ENCODE measurements at places on chromosomes 2 and 18. TPM values are rescaled to one million over a fixed set of nuclear protein-coding genes. Genes with fewer than 3 reads are reported as not detected.

- no peak overlapping the region for H3K4me3 ChIP-seq
- 0 out of 2 replicates have a peak, but pooled peaks cover 4% of the 10 kb centered on the region for H3K36me3 ChIP-seq
- H3K27me3 ChIP-seq: no peaks in the 10 kb centered on the region
- peaks cover 11% of the 10 kb centered on the region for H3K4me1 ChIP-seq
Observed at GRCh38 chr2:152347076-152347475, 12.1 kb downstream of the FMNL2 start.

- no peak overlapping the region for H3K27ac ChIP-seq
- no peak overlapping the region for H3K4me3 ChIP-seq
- H3K36me3 ChIP-seq: no peaks in the 10 kb centered on the region
Observed at GRCh38 chr2:27904405-27904665, 13.8 kb downstream of the BABAM2 start.

DNA sequence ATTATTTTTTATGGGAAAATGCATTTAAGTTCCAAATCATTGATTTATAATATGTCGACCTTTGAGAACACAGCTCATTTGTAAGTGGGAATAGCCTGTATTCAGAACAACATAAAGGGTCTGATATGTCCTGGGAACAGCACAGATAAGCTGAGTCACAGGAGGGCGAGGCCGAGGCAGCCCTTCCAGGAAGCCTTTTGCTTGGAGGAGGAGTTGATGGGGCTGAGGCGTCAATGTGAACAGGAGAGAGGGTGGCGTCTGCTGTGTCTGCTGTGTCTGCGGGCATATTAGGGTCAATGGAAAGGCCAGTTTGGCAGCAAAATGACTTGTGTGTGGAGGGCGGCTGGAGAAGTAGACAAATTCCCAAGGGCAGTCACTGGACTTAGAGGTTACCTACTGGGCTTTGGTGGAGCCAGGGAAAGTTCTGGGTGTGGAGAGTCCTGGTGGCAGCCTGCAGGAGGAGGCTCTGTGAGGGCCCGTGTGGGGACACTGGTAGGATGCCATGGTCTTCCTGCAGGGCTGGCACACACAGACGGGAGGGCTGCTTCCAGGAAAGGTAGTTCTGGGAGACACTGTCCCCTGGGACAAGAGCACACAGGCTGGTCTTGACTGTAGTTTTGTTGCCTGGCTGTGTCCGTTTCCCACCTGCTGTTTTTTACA is 128.1 kb downstream of the GLI2 start:
- no peaks in the 10 kb centered on the region for H3K27me3 ChIP-seq
- no peaks in the 10 kb centered on the region for H3K36me3 ChIP-seq
- no peak overlapping the region for H3K4me3 ChIP-seq
- peaks cover 21% of the 10 kb centered on the region for H3K4me1 ChIP-seq

DNA sequence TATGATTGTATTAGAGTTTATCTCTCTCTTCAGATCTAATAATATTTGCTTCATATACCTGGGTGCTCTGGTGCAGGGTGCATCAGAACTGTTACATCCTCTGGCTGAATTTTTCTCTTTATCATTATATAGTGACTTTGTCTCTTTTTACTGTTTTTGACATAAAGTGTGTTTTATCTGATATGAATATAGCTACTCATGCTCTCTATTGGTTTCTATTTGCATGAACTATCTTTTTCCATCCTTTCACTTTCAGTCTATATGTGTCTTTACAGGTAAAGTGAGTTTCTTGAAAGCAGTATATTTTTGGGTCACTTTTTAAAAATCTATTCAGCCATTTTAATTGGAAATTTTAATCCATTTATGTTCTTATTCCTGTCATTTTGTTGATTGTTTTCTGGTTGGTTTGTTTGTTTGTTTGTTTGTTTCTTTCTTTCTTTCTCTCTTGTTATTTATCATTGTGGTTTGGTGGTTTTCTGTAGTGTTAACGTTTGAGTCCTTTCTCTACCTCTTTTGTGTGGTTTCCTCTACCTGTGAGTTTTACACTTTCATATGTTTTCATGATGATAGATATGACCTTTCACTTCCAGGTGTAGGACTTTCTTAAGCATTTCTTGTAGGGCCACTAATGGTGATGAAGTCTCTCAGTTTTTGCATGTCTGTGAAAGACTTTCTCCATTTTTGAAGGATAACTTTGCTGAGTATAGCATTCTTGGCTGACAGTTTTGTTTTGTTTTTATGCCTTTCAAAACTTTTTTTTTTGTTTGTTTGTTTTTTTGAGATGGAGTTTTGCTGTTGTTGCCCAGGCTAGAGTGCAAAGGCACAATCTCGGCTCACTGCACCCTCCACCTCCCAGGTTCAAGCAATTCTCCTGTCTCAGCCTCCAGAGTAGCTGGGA is 54.9 kb downstream of the CCNT2 start:
- H3K36me3 ChIP-seq: no peaks in the 10 kb centered on the region
- H3K4me1 ChIP-seq: no peaks in the 10 kb centered on the region
- no peak overlapping the region for H3K27ac ChIP-seq
- DNase-seq: no peak
- no peak overlapping the region for H3K4me3 ChIP-seq

- H3K4me1 ChIP-seq: no peaks in the 10 kb centered on the region
- H3K27ac ChIP-seq: no peak overlapping the region
- no peak overlapping the region for H3K4me3 ChIP-seq
- no peaks in the 10 kb centered on the region for H3K36me3 ChIP-seq
Observed at GRCh38 chr18:65372904-65373303, 377.9 kb upstream of the CDH7 start.

- no peak for DNase-seq
- peaks cover 8% of the 10 kb centered on the region for H3K4me1 ChIP-seq
- H3K4me3 ChIP-seq: no peak overlapping the region
- H3K27me3 ChIP-seq: no peaks in the 10 kb centered on the region
- peaks cover 62% of the 10 kb centered on the region for H3K36me3 ChIP-seq
Observed at GRCh38 chr2:27038012-27038411, 5.2 kb downstream of the TMEM214 start.

DNA sequence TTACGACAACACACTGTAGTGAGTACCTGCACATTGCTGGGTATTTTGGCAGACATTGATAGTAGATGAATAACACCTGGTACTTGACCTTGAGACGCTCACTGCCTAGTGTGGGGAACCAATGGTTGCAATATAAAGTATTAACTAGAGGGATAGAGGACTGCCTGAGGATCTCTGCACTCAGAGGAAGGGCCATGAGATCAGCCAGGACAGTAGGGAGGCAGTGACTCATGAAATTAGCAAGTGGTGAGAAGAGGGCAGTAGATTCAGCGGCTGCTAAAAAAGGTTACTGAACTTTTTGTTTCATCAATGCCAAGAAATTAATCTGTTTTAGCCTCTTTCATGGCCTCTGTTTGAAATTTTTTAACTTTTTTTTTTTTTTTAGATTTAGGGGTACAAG is 250.8 kb upstream of the TCF4 start:
- H3K36me3 ChIP-seq: no peaks in the 10 kb centered on the region
- peak overlapping the region; percentile 59 for H3K27ac ChIP-seq
- H3K4me1 ChIP-seq: peaks cover 17% of the 10 kb centered on the region
- H3K4me3 ChIP-seq: no peak overlapping the region
- peak; percentile 41 for DNase-seq

DNA sequence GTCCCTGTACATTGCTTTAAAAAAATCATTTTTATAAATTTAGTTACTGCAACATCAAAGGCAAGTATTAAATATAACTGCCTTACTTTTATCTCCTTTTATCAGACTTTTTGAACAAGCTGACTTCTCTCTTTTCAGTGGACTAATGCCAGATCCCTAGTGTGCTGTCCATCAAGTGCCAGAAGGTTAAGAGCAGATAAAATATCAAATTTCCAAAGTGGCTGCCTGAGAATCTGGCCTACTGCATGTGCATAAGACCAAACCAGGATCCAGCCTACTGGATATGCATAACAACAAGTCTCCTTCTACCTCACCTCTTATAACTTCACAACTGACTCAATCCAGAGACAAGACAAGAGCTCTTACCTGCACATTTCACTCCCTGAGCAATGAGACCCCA is 59.8 kb upstream of the CHRNA1 start:
- DNase-seq: no peak
- H3K4me3 ChIP-seq: no peak overlapping the region
- H3K27ac ChIP-seq: no peak overlapping the region
- H3K36me3 ChIP-seq: no peaks in the 10 kb centered on the region

- no peak overlapping the region for H3K4me3 ChIP-seq
- H3K27me3 ChIP-seq: no peaks in the 10 kb centered on the region
- no peaks in the 10 kb centered on the region for H3K36me3 ChIP-seq
- H3K4me1 ChIP-seq: peaks cover 41% of the 10 kb centered on the region
- DNase-seq: peak; percentile 19
Observed at GRCh38 chr2:72114693-72115051, 33.0 kb downstream of the CYP26B1 start.

DNA sequence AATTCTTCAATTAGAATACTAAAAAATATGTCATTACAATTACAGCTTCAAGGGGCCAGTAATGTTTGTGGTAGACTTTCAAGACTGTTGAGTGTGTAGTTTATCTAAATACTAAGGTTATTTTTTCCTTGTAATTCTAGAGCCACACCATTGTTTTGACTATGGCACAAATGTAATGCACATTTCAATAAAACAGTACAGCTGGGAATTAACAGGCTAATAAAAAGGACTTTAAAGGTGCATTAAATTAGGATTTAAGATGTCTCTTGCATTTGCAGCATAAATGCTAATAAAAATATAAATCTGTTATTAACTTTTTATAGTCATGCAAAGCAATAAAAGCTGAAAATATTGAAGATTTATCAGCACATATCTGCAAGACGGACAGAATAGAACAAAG is 344.8 kb downstream of the ERBB4 start:
- H3K36me3 ChIP-seq: no peaks in the 10 kb centered on the region
- no peak overlapping the region for H3K4me3 ChIP-seq
- H3K4me1 ChIP-seq: no peaks in the 10 kb centered on the region
- no peaks in the 10 kb centered on the region for H3K27me3 ChIP-seq

DNA sequence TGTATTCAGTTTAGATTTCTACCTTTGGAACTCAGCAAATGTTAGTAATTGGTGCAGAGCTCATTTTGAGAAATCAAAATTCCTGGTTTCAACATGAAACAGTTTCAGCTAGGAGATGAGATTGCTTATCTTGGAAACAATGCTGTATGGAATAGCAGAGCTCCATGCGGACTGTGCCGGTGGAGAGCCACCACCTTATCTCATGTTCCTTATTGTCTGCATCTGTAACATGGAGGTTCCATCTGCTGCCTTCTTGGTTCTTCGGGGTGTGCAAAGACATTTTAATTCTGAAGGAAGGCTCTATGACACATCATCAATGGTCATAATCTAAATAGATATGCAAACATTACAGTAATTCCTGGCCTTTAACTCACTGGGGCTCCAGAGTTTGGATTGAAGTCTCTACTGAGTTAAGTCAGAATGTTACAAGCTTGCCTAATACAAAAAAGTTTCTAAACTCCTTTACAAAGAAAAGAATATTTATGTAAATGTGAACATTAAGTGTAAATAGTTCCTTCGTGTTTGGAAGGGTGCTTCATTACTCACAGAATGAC is 65.3 kb downstream of the PRKRA start:
- H3K36me3 ChIP-seq: no peaks in the 10 kb centered on the region
- no peak overlapping the region for H3K4me3 ChIP-seq
- DNase-seq: peak; percentile 60
- H3K4me1 ChIP-seq: peaks cover 21% of the 10 kb centered on the region
- H3K27me3 ChIP-seq: no peaks in the 10 kb centered on the region

DNA sequence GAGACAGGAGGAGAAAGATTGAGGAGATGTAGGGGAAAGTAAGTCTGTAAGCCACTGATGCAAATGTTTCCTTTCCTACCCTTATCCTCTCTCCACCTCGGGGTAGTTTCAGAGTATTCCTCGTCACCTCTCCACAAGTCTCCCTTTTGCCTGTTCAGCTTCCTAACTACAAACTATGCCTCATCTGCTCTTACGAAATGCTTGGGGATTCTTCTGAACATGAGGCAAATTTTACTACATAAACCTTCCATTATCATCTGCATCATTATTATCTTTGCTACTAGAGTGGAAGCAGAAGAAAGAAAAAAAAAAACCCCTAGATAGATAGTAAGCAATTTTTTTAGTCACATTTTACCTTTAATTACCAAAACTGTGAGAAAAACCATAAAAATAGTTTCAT is 43.1 kb upstream of the CWC22 start:
- H3K36me3 ChIP-seq: no peaks in the 10 kb centered on the region
- no peaks in the 10 kb centered on the region for H3K27me3 ChIP-seq
- H3K4me3 ChIP-seq: no peak overlapping the region
- no peaks in the 10 kb centered on the region for H3K4me1 ChIP-seq
- H3K27ac ChIP-seq: no peak overlapping the region
- DNase-seq: no peak

DNA sequence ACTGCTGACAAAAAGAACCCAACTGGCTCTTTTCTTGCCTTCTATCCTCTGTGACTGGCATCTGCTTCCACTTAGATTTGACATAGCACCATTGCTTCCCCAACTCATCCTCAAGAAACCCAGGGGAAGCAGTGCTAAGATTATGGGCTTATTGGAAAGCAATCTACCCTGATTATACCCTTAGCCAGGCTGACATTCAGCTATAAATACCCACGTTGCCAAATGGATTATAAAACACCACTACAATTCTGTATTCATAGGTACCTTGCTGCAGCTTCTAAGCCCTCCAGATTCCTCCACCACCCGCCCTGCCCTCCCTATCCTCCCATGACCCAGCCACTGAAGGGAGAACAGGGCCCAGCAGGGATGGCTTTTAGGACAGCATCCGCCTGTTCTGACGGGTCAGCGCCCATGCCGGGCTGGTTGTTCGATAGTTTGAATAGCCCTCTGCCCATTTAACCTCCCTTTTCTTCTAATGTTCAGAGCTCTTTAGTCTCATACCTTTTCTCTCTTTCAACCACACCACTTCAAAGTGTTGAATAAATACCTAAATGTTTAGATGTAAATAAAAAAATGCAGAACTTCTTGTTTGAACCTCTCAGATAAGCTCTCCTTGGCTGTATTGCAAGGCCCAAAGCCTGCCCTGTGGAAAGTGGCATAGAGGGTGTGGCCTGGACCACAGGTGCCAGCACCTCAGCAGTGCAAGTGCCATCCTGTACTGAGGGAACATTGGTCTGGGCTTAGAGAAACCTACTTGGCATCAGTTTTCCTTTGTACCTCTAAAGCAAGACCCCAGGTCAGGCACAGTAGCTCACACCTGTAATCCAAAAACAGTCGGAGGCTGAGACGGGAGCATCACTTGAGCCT is 86.6 kb upstream of the RGPD5 start:
- no peak overlapping the region for H3K4me3 ChIP-seq
- DNase-seq: no peak
- no peaks in the 10 kb centered on the region for H3K36me3 ChIP-seq
- H3K4me1 ChIP-seq: peaks cover 12% of the 10 kb centered on the region
- H3K27me3 ChIP-seq: no peaks in the 10 kb centered on the region

GRCh38 chr2:24276349-24276899 is 83.9 kb downstream of the ITSN2 start:
- no peak overlapping the region for H3K27ac ChIP-seq
- peaks cover 10% of the 10 kb centered on the region for H3K36me3 ChIP-seq
- no peak overlapping the region for H3K4me3 ChIP-seq
- no peaks in the 10 kb centered on the region for H3K27me3 ChIP-seq
- peaks cover 14% of the 10 kb centered on the region for H3K4me1 ChIP-seq

MGAT4A gene
- 1.7 TPM for total RNA-seq

C2orf68 gene
- 26.6 TPM for total RNA-seq

AQP12A gene
- total RNA-seq: not detected

FEZ2 gene
- total RNA-seq: 52.6 TPM

POMC gene
- total RNA-seq: not detected

COLEC12 gene
- total RNA-seq: not detected

HOXD3 gene
- total RNA-seq: 3.0 TPM

CAVIN2 gene
- 0.07 TPM for total RNA-seq

EIF5B gene
- total RNA-seq: 35.9 TPM

MROH2A gene
- not detected for total RNA-seq

SLC9A4 gene
- 0.04 TPM for total RNA-seq

MPP4 gene
- total RNA-seq: 0.52 TPM

MYO3B gene
- 0.46 TPM for total RNA-seq

GKN2 gene
- total RNA-seq: not detected

CAPN13 gene
- 1.9 TPM for total RNA-seq

CYP26B1 gene
- 3.9 TPM for total RNA-seq

UGT1A7 gene
- total RNA-seq: not detected

TAF4B gene
- total RNA-seq: 13.0 TPM

TTC32 gene
- total RNA-seq: 12.1 TPM

Data from PC-3 (cell line).